NCI-H460 (cell line): ENCODE measurements at places on chromosomes 12 and 14.

- no peak for DNase-seq
Measured at GRCh38 chr14:70177081-70177800, 11.5 kb downstream of the SLC8A3 start.

DNA sequence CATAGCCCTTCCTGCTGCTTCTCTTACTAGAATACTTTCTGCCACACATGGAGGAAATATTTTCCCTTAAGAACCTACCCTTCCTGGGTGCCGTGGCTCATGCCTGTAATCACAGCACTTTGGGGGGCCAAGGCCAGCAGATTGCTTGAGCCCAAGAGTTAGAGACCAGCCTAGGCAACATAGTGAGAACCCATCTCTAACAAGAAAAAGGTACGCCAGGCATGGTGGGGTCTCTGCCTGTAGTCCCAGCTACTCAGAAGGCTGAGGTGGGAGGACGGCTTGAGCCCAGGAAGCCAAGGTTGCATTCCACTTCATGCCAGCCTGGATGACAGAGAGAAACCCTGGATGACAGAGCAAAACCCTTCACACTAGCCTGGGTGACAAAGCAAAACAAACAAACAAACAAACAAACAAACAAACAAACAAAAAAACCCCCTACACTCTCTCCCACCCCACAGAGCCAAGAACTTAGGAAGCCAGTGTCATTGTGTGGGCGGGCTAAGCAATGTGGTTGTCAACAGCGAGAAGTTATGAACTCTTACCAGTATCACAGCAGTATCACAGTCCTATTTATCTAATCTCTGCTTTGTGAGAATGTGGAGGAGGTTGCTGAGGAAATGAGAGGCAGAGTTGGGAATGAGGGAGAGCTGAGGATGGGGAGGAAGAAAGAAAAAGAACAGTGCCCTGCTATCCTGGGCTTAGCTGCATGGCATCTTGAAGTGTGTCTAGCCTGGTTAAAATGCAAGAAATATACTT is 53.8 kb upstream of the CLEC14A start:
- DNase-seq, result no peak

GRCh38 chr12:18703321-18703720 is 34.5 kb downstream of the PLCZ1 start:
- DNase-seq, result no peak

DNA sequence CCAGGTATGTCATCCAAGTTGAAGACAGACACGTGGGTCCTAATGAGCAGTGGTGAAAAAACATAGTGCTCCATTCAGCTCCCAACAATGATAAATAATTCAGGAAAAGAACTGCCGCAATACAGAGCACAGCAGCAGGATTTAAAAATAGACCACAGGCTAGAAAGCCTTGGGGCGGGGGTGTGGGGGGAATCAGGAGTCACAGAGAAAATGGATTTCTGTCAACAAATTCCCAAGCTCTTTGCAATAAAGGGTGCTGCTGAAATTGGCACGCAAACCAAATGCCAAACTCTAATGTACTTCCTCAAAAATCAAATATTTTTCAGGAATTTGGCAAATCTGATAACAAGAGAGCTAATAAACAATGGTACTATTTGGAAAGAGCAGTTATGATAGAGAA is 58.6 kb downstream of the R3HDM2 start:
- DNase-seq, result no peak

DNA sequence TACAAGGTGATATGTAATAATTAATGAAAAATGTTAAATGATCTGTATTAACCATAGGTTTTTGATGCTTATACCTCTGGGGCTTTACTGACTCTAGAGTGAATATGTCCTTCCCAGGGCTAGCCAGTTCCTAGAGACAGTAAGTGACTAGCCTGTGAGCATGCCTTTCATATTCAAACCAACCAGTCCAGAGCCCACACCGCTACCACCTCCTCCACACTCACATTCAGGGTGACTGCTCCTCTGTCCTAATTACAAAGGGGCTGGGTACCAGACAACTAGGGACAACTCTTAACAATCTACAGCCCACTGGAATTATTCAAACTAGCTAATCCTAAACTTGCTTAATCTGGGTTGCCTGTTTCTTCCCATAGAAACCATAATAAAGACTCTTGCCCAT is 49.0 kb downstream of the RALGAPA1 start:
- no peak for DNase-seq

GRCh38 chr14:73467800-73468199 is 9.5 kb upstream of the NUMB start:
- no peak for DNase-seq

GRCh38 chr12:91143206-91143605 is 31.9 kb upstream of the LUM start:
- DNase-seq, result no peak

DNA sequence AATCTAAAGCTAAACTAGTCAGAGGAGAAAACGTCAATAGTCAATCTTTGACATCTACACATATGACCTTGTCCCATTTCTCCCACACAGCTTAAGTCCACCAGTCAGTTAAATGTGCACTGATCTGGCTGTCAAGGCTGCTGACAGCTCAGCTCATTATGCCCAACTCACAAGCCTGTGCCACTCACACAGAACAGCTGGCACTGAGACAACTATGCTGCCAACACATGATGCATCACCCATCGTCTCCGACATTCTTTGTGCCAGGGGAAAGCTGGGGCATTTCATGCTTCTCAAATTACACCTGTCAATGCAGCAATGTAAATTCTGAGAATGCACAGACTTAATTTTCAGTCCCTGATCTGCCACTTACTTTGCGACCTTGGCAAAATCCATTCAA is 25.3 kb downstream of the GNS start:
- DNase-seq, result peak; percentile 81

DNA sequence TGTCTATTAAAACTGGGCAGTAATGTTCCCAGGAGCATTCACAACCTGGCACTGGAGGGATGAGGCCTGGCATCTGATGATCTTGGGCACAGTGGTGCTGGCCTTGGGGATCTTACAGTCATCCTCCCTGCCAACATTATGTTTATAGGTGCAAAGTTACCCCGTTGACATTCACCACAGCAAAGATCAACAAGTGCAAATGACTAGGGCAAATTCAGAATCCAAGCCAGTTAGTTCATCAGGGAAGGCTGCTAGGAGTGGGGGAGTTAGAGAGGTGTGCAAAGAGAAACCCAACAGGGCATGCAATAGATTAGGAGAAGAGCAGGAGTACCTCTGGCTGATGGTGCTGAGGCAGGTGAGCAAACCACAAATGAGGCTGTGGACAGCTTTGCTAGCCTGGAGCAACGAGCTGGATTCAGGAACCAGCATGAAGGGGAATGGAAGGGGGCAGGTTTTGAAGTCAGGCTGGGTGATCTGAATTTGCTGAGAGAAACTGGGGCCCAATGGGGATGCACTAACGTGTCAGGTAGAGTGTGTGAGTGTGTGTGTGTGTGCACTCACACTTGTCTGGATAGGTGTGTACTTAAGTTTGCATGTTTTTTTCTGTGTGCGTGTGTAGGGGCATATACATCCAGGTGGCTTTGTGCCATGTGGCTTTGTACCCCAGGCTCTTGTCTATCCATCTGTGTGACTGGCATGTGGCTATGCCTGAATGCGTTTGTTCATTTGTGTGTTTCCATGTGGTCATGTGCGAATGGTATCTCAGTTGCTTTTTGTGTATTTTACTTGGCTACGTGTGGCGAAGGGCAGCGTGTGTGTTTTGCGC is 1.6 kb downstream of the CISTR start:
- DNase-seq, result no peak

DNA sequence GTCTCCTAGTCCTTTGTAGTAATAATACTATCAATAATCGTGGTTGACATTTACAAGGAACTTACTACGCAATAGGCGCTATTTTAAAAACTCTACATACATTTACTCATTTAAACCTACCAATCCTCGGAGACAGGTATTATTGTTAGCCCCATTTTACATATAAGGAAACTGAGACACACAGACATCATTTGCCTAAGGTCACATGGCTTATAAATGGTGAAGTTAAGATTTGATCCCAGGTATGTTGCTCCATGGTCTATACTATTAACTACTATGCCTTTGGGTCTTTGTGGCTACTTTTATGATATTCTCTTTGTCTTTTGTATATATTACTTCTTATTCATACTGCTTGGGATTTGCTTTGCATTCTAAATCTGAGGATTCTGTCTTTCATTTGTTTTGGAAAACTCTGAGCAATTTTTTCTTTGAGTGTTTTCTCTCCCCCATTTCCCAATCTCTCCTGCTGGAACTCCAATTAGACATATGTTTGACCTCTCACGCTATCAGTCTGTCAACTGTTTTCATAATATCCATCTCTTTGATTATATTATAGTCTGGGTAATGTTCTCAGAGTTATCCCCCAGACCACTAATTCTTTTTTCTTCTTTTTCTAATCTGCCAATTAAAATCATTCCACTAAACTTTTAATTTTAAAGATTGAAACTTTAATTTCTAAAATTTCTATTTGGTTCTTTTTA is 10.9 kb downstream of the NT5DC3 start:
- no peak for DNase-seq

DNA sequence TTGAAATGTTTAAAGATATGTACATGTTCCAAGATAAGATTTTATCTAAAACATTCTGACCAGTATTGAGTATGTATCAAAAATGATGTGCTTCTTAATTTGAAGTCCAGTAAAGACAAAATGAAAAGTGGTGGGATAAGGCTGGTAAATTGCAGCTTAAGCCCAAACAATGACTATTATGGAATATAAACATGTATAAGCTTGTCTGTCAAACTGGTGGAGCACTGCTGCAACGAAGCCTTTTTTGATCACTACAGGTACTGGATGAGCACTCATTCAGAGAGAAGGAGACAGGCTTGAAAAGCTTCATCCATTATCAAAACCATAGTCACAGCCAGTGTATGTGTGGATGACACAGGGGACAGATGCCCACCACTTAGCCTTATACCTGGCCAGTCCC is 138.4 kb downstream of the ATP23 start:
- DNase-seq, result no peak

- DNase-seq, result peak; percentile 81
Measured at GRCh38 chr12:106139422-106140171, 843 bp upstream of the NUAK1 start.

DNA sequence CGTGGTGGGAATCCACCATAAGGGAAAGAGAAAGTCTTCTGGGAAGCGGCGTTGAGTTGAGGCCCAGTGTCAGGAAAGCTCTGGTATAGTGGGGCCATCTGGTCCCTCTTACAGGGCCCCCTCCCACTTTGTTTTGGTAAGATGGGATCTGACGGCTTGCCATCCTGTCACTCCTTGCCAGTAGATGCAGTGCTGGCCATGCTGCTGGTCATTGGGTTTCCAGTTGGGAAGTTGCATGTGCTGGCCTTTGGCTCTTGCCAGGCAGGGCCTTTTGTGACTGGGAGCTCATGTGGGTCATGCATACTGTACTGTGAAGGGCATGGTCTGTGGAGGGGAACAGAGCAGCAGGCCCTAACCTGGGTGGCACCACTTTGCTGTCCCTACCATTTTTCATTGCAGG is 3.8 kb downstream of the TRAF3 start:
- DNase-seq, result no peak

- no peak for DNase-seq
Measured at GRCh38 chr12:94815958-94816357, 165.6 kb upstream of the TMCC3 start.

DNA sequence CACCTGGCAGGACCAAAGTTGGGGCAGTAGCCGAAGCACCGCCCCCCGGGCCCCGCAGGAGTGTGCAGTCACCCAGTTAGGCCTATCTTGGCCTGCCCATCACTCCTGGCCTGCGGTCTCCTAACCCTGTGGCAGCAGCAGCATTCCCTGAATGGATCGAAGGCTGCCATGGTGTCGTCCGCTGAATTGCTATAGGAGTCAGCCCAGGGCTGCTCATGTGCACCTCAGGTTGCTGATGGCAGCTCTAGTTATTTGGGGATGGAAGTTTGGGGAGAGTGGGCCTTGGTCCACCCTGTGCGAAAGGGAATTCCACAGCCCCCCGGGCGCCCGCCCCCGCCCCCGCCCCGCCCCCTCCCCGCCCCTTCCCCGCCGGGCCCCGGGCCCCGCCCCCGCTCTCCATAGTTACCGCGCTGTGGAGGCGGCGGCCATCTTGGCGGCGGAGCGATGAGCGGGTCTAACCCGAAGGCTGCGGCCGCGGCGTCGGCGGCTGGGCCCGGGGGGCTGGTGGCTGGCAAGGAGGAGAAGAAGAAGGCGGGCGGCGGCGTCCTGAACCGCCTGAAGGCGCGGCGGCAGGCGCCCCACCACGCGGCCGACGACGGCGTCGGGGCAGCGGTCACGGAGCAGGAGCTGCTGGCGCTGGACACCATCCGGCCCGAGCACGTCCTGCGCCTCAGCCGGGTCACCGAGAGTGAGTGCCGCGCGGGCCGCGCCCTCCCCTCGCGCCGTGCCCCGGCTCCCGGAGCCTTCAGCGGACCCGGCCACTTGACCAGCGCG is at the start of gene UNC119B:
UNC119B (plus strand) TSS at position 428 of the 774 bp plus-strand sequence; CDS start at position 445, 17 bp downstream.
- peak; percentile 47 for DNase-seq

DNA sequence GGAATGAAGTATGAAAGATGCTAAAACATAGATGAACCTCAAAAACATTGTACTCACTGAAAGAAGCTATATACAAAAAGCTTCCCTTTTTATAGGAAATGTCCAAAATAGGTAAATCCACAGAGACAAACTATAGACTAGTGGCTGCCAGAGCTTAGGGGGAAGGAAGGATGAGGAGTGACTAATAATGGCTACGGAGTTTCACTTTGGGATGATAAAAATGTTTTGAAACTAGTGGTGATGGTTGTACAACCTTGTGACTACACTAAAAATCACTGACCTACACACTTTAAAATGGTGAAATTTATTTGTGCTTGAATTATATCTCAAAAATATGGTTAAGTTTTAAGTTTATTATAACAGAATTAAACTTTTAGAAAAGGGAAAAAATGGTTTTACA is 37.1 kb upstream of the AMN1 start:
- DNase-seq, result no peak

DNA sequence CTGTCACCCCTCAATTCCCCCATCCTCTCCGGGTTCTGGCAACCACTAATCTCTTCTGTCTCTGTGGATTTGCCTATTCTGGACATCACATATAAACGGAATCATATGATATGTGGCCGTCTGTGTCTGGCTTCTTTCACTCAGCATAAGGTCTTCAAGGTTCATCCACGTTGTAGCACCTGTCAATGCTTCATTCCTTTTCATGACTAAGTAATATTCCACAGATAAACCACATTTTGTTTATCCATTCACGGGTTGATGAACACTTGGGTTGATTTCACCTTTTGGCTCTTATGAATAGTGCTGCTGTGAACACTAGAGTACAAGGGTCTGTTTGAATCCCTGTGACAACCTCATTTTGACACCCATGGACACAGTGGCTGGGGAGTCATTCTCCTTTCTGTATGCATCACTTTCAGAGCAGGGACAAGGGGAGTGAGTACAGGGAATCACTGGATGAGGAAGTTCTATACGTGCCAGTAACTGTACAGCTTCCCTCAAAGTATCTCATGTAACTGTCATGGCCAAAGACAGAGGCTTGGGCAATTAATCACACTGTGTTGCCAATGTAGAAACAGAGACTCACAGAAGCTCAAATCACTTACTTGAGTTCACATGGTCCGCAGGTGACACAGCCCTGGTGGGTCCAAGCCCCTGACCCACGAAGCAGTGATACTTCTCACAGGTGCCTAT is 10.9 kb upstream of the TESC start:
- DNase-seq, result no peak

DNA sequence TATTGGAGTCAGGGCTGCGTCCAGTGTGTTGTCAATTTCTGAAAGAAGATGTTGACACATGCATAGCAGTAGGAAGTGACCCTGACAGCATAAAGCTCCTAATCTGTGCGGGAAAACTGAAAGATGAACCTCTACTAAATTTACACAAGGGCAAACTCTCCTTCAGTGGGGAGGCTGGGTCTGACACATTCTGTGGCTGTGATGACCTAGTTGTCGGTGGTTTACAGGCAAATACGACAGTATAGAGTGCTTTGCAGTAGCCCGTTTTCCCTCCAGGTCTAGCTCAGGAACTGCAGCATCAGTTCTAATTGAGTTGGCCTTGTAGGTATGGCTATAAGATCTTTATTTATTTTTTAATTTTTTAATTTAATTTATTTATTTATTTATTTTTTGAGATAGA is 14.8 kb upstream of the GABARAPL1 start:
- DNase-seq, result no peak
